ENCODE measurements at places on chromosomes 2 and 18. TPM values are rescaled to one million over a fixed set of nuclear protein-coding genes. Genes with fewer than 3 reads are reported as not detected.

- no peak for DNase-seq
Measured at GRCh38 chr18:35489913-35490490, 7.8 kb downstream of the INO80C start.

DNA sequence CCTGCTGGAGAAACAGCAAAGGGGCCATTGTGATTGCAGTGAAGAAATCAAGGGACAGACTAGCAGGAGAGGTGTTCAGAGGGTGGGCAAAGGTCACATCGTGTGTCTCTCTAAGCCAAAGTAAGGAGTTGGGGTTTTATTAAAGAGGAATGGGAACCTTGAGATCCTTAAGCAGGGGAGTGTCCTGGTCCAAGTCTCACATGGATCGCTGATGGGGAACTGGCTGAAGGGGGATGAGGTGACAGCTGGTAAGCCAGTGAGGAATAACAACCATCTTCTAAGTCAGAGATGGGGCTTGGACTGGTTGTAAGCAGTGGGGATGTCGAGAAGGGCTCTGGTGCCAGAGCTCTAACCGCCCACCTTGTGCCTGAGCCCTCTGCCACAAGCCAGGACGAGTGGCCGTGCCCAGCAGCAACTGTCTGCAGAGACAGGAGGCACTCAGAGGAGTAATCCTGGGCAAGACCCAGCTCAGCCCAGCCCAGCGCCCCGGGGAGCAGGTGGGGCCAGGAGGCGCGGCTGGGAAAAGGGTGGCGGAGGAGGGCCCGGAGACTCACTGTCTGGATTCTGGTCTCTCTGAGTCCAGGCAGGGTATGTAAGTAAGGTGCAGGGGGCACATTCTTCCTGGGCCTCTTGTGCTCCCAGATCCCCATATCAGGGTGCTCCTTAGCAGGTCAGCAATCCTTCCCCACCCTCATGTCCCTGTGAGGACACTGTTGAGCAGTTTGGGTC, 13.7 kb downstream of the WNT10A start:
- no peak for DNase-seq

GRCh38 chr18:54607213-54608027, 16.4 kb downstream of the DYNAP start:
- DNase-seq = no peak

VWA3B gene
- 8.0 TPM for polyA plus RNA-seq

Data from right lung (tissue), 10 donors.